ENCODE measurements at places on chromosomes 3 and 15. TPM values are rescaled to one million over a fixed set of nuclear protein-coding genes. Genes with fewer than 3 reads are reported as not detected.

GRCh38 chr3:120855665-120856437 lies 52.2 kb upstream of the STXBP5L start:
- DNase-seq, result peak; percentile 78

GRCh38 chr15:66783314-66783713 lies 81.3 kb downstream of the SMAD6 start:
- no peak for DNase-seq

- peak; percentile 19 for DNase-seq
Measured at GRCh38 chr15:63915873-63916771, 82.4 kb upstream of the HERC1 start.

- no peak for DNase-seq
Measured at GRCh38 chr15:71893691-71894090, 83.3 kb downstream of the NR2E3 start.

- DNase-seq, result no peak
Measured at GRCh38 chr15:69951256-69951897, 146.3 kb downstream of the TLE3 start.

GRCh38 chr3:117922039-117922438 lies 1112.6 kb downstream of the IGSF11 start:
- DNase-seq, result no peak

DNA sequence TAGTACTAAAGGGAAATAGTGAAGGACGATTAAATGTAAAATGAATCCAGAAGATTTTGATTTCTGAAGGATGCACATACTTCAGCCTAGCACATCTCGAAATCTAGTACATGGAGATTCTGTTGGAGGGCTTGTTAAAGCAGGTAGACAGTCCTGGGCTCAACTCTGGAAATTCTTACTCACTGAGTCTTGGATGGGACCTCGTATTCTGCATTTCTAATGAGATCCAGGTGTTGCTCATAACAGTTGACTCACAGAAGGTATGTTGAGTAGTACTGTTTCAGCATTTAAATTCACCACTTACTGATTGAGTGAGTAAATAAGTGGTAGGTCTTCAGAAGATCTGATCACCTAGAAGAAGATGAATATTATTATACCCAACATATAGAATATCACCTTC lies 623.4 kb upstream of the SGO1 start:
- DNase-seq, result no peak

DNA sequence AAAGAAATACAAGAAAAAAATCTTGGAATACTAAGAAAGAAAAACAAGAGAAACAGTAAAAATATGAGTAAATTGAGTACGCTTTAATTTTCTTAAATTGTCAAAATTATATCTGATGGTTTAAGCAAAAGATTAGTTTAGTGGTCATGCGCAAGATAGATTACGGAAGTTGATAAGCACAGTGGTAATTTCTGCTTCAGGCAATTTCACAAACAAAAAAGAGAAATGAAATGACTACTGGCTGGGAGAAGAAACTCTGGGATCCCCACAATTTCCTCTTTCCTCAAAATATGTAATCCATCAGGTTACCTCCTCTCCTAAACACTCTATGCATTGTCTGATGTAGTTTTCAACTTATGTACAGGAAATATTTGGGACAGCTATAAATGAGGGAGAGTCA lies 9.0 kb downstream of the MYD88 start:
- DNase-seq, result no peak

GRCh38 chr15:92449476-92449875 lies 55.8 kb downstream of the ST8SIA2 start:
- DNase-seq, result no peak

- no peak for DNase-seq
Measured at GRCh38 chr3:100540791-100541334, 48.4 kb downstream of the TMEM45A start.

DNA sequence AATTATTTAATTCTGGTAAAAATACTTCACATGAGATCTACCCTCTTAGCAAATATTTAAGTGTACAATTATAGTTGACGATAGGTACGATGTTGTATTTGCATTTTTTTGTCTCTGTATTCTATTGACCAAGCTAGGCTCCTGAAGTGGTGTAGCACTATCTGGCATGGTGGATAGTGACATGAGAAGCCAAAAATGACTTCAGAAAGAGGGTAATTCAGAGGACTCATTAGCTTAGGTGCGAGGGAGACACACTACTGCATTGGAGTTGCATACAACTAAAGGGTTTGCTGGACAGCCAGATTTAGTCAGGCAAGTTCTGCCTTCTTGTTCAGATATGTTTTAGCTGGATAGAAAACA lies 50.6 kb downstream of the KBTBD8 start:
- no peak for DNase-seq

GRCh38 chr3:107241217-107241616 lies 136.0 kb upstream of the CCDC54 start:
- peak; percentile 77 for DNase-seq

GRCh38 chr3:58799271-58799670 lies 132.7 kb upstream of the FAM3D start:
- no peak for DNase-seq

GRCh38 chr15:39627451-39628143 lies 46.7 kb downstream of the THBS1 start:
- DNase-seq, result no peak

- no peak for DNase-seq
Measured at GRCh38 chr15:97817276-97817890, 143.1 kb upstream of the ARRDC4 start.

DNA sequence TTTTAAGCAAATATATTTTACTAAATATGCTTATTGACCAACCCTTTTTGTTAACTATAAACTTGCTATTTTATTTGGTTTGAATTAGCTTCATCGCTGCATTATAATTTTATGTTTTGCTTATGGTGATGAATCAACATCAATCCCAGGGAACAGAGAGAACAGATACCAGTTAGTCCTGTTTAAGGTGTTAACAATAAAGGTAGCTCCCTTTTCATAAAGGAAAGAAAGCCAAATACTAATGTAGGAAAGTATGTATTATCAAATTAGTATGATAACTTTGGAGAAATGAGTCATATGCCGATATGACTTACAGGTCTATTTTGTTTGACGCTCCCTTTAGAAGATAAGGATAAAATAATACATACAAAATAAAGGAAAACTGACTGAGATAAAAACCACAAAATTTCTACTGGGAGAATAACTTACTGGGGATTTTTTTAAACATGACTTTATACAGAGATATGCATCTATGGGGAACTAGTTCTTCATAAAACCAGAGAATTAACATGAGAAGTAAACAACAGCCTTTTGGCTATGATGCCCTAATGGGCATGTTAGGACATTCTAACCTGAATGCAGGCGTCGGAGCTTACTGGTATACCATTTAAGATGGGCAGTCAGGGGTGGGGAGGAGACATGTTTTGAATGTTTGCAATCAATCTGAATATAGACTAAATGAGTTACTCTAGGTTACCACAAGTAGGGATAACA lies 4.5 kb downstream of the OR5K2 start:
- no peak for DNase-seq

DNA sequence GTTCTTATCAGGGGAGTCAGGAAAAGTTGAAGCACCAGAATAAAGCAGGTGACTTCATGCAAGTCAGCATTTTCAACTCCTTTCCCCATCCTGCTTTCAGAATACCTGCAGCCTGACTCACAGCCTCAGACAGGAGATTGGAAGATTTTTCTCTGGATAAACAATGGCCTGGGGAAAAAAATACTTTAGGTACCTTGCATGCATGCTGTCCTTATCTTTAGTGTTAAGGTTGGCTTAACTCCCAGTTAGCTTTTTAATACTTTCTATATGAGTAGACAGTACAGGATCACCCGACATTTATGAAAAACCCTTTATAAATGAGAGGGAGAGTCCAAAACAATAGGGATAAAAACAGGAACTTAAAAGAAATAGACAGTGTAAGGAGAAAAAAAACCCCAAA lies 53.6 kb downstream of the PAK2 start:
- peak; percentile 91 for DNase-seq

DNA sequence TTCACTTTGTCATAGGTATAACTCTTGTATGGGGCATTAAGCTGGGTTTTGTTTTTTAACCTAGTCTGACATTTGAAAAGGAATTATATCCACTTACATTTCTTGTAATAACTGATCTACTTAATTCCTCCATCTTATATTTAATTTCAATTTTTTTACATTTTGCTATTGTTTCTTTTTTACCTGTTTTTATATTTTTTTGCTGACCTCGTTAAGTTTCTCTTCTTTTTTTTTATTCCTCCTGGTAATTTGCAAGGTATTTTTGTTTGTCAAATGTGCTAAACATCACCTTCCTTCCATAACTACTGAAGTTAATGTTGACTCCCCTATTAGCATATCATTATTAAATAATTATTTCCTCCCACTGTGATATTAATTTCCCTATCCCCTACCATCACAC lies 87.7 kb upstream of the NR2F2 start:
- DNase-seq, result no peak

DNA sequence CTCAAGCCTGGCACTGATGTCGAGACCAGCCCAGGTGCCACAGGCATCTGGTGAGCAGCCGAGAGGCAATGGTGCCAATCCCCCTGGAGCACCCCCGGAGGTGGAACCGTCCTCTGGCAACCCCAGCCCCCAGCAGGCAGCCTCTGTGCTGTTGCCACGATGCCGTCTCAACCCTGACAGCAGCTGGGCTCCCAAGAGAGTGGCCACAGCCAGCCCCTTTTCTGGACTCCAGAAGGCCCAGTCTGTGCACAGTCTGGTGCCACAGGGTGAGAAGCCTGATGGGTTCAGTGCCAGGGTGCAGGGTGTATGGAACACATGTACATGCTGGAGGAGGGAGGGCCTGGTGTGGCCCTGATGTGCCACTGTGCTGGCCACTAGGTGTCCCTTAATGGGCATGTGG lies 4.9 kb upstream of the JMJD7 start:
- DNase-seq, result no peak

GRCh38 chr3:131535596-131535995 lies 32.8 kb upstream of the MRPL3 start:
- DNase-seq, result peak; percentile 69

DNA sequence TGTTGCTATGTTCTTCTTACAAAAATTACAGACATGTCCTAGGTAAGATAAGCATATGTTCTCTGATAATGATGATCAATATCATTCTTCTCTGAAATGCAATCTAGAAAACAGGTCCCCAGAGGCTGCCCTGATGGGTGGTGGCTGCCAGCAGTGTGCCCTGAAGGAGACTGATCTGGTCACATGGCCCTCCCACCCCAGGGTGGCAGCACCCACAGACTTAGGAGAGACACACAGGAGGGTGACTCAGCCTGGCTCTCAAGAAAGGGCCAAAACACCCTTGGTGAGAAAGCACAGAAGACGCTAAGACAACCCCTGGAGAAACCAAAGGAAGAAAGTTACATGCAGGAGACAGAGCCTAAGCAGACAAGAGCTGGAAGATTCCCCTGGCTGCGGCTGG lies 203.7 kb downstream of the TJP1 start:
- no peak for DNase-seq

DNA sequence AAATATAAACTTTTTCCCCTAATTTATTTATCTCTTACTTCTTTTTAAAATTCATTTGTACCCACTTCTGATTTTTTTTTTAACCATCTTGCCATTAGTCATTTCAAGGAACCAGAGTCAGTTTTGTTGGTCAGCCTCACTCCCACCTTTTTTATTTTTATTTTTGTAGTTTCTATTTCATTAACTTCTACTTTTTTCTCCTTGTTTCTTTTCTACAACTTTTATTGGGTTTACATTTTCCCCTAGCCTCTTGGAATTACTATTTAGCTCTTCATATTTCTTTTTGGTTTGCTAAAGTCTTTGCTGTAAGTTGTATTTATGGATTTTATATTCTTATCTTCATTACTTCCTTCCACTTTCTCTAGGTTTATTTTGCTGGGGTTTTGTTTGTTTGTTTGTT lies 13.7 kb upstream of the VEPH1 start:
- no peak for DNase-seq

DNA sequence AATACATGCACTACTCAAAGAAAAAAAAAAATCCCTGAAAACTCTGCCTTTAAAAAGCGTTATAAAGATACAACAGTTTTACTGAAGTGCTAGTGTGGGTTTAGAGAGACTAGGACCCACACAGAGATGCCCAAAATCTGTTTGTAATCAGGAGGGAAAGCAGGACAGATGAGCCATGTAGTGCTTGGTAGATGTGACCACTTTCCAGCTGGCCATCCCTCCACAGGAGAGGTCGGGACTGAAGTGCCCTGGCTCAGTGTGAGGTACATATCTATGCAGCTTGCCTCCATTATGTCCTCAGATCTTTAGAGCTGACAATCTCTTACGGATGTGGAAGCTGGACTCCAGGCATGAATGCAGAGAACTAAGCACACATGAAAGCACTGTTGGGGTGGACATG lies 57.5 kb upstream of the NANOGP8 start:
- DNase-seq, result no peak

DNA sequence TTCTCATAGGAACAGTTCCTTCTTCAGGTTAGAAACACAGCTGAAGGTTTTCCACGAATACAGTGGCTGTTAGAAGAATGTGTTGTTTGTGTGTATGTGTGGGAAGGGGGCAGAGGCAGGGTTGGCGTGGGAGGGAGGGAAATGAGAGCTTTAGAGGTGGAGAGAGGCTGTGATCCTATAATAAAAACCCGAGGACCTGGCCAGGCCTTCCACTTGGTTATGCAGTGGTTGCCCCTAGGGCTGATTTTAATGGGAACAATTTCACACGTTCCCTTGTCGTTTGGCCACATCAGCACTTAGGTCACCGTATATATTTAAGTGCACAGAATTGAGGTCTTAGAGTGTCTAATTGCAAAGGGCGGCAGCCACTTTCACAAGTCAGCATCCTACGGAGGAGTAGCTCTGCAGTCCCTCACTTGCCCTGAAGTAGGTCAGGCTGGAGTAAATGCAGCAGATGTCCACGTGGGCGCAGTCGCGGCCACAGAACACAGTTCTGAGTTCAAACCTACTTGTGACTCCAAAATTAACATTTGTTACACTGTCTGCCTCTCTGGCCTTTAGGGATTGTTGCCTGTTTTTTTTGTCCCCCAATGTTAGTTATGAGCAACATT lies 85.6 kb downstream of the PDCD6IP start:
- DNase-seq, result peak; percentile 37

DNA sequence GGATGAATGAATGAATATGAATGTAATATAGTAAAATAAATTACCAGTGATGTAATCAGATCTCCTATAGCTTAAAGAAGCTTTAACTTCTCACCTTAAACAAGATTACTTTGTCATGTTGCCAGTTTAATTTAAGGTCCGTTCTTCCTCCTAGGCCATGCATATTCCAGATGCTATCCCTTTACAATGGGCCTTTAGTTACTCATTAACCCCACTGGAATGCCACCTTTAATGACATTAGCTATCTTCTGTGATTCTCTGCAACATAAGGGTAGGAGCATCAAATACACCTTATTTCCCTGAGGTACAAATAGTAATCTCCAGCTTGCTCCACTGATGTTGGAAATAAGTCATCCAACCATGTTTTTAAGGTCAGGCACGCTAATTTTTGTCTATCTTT lies 63.0 kb upstream of the TIMP4 start:
- no peak for DNase-seq

The TUSC7 gene
- not detected for total RNA-seq

The GREM1 gene
- total RNA-seq, result not detected

The CPLX3 gene
- not detected for total RNA-seq

The PRSS50 gene
- not detected for total RNA-seq

The STX19 gene
- total RNA-seq, result not detected

The CPN2 gene
- not detected for total RNA-seq

The UBE2E1 gene
- 130 TPM for total RNA-seq

The EPHA6 gene
- total RNA-seq, result 0.66 TPM

The TGM4 gene
- total RNA-seq, result 2.5 TPM

The P2RY1 gene
- 0.28 TPM for total RNA-seq

The ARPP21 gene
- total RNA-seq, result not detected

The ALDH1A2 gene
- 1.3 TPM for total RNA-seq

The ILDR1 gene
- 0.23 TPM for total RNA-seq

The ITGB5 gene
- 101 TPM for total RNA-seq

The COL6A5 gene
- total RNA-seq, result not detected

The RAB6B gene
- total RNA-seq, result 1.1 TPM

The GOLGA8R gene
- total RNA-seq, result 3.0 TPM

The FRMD5 gene
- total RNA-seq, result 0.98 TPM

Measured in MCF 10A (cell line).